Cerebellar cortex (tissue), 1 donor: ENCODE measurements at places on chromosomes 5 and 9.

DNA sequence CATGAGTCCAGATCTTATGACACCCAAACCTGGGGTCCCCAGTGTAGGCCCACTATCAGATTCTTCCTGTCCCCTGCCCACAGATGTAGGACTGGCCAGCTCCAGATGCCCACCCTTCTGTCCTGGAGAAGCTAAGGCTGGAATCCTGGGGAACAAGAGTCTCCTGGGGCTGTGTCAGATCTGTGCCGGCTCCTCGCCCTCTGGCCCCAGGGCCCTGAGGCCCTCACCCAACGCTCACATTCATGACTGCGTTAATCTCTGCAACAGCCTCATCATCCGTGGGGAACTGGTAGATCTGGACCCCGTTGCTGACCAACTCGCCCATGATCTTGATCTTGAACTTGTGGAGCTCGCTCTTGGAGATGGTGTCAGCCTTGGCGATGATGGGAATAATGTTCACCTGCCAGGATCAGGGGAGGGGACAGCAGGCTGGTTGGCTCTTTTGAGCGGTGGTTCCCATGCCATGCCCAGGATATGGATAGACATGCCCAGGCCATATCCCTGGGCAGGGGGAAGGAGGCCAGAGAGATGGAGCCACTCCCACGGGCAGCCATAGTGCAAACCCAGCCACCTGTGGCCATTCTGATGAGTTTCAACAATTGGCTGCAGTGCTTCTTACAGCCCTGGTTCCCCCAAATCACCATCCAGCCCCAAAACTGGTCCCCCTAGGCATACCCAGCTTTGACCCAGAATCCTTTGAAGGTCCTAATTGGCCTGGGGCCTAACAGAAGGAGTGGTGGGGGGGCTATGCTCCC is 14.6 kb downstream of the SEPTIN8 start:
- no peak for DNase-seq

DNA sequence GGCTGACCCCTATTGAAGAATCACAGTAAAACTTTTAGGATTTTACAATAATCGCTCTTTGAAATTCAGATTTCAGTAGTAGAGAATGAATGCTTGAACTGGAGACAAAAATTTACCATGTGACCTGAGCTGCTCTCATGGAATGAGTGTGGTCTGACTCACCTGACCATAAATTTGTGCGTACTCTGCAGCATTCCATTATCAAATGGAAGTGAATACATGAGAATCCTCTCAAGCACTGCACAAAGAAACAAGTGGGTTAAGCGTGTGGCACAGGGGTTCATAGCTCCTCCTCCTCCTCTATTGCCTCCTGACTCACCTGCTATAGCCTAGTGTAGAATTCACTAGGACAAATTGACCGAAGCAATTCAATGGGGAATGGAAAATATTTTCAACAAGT is 269.8 kb upstream of the CDH9 start:
- no peak for DNase-seq

DNA sequence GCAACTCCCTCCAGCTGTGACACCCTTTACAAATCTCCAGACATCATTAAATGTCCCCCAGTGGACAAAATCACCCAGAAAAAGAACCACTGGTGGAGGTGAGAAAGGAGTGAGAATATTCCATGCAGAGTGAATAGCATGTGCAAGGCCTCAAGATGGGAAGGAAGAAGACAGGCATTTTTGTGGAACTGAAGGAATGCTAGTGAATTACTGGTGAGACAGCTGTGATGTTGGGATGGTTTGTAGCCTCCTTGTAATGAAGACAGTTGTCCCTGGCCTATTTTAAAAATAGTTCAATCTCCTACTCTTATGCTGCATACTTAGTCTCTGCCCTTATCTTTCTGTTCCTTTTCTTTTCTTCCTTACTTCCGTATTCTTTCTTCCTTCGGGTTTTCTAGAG is 124.9 kb upstream of the RPS23 start:
- DNase-seq = no peak

DNA sequence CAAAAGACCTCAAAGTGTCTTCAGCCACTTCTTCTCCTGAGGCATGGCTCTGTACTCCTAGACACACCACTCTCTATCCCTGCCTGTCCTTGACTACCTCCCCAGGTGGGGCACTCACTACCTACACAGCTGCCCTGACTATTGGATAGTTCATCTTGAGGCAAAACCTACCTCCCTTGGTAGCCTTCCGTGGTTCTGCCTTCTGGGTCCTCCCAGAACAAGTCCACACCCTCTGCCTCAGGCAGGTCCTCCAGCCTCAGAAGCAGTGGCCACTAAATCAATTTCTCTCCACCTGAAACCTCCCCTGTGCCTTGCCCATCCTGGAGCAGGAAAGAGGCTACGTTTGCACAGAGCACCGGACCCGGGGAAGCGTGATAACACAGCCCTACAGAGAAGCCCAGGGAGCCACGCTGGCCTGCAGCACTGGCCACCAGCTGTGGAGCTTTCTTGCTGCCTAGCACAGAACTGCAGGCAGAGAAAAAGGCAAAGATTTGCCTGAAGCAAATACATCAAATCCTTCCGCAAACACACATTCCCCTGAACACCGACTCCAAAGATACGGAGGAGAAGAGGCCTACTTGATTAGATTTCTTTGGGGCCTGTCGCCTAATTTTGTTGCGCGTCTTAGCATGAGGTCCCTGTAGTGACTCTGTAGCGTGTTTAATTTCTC is 141.8 kb downstream of the C9orf50 start:
- DNase-seq = no peak
